ENCODE measurements at places on chromosomes 11 and 22. TPM values are rescaled to one million over a fixed set of nuclear protein-coding genes. Genes with fewer than 3 reads are reported as not detected.

GRCh38 chr11:87190071-87190470 lies 152.3 kb downstream of the TMEM135 start:
- no peak for DNase-seq

DNA sequence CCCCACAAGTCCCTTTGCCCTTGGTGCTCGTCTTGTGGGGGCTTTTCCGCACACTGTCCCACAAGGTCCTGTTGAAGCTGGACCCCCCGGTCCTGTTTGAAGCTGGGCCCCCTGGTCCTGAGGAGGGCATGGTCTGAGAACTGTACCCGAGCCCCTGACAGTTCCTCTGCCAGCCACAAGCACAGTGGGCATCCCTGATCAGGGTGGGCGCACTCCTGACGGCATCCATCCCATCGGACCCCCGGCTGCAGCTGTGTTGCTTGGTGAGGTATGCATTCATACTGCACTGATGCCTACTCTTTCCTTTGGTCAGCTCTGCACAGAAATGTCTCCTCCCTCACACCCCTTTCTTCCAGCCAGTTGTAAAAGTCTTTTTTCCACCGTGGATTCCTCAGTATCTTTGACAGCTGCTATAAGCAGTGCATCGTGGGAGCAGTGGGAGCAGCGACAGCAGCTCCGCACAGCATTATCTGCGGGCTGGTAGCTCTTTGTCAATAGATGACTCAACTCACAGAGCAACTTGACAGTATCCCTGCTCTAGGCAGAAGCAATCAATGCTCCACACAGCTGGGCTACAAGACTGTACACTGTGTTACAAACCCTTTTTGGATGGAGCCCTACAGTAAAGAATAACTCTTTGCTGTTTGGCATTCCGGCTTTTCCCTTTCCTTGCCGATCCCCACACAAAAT lies 1030.8 kb upstream of the CCDC90B start:
- no peak for DNase-seq

GRCh38 chr22:45366713-45367112 lies 46.7 kb downstream of the SMC1B start:
- no peak for DNase-seq

DNA sequence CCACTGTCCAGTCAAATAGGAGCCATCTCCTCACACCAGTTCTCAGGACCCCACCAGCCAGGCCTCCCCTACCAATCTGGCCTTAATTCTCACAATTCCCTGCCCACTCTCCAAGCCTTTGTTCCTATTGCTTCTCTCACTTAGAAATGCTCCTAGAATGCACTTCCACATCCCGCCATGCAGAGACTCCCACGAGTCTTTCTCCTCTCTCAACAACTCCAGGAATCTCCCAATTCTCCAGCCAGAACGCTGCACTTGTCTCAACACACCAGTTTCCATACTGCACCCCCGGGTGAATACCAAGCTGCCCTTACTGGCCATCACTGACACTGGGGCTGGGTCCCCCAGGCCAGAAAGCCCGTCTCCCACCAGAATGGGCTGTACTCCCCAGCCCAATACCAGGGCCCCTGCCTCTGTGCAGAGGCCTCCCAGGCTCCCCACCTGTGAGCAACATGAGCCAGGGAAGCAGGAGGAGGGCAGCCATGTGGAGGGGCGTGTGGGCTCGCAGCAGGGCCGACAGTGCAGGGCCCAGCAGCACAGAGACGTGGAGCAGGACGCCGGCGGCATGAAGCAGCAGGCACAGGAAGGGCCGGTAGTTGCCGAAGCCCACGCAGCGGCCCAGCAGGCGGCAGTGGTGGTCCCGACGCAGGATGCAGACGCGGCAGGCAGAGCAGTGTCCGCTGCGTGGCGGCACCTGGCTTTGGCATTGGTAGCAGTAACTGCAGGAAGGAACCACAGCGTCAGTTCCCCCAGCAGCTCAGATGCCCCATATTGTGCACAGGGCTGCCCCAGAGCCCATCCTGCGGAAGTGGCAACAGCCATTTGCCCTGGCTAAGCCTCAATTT lies 2.4 kb downstream of the ZDHHC24 start:
- no peak for DNase-seq

GRCh38 chr22:24681236-24681635 lies 78.2 kb downstream of the GGT1 start:
- no peak for DNase-seq

GRCh38 chr22:27269751-27270543 lies 531.6 kb downstream of the MN1 start:
- no peak for DNase-seq

- DNase-seq: no peak
Measured at GRCh38 chr22:44845191-44845590, 92.8 kb downstream of the ARHGAP8 start.

SBF1 gene
- total RNA-seq: 59.2 TPM

FGF19 gene
- not detected for total RNA-seq

DNA sequence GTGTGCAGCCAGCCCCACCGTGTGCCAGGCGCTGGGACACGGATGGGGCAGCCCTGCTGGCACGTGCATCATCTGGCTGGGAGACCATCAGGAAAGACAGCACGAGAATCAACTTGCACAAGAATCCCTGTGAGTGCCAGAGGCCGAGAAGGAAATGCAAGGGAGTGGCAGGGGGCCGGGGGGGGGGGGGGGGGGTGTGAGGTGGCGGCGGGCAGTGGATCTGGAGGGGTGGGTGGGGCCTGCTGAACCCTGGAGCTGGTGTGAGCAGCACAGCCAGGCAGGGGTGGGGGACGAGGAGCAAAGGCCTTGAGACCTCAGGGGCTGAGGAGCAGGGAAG lies 14.0 kb upstream of the FLRT1 start:
- DNase-seq: no peak

All from Panc1 (cell line).